ENCODE measurements at places on chromosomes 2 and 18.
A peak's percentile ranks its signal among the peaks of the same experiment; 100 is the strongest.

DNA sequence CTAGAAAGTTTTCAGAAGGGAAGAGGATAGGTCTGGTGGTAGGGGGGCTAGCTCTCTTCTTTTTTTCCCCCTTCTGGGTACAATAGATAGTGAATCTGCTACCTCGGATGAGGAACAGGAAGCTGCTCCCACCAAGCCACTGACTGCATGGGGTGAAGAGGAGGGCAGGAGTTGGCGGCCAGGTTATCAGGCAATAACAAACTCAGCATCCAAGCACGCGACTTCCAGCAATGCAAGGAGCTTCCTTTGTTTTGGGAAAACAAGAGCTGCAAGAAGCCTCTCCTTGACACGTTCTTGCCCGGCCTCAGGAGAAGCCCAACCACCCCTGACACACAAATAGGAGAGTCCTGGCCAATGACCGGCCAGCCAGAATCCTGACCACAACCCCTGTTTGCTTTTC is 32.2 kb downstream of the NHEJ1 start:
- no peak for DNase-seq

DNA sequence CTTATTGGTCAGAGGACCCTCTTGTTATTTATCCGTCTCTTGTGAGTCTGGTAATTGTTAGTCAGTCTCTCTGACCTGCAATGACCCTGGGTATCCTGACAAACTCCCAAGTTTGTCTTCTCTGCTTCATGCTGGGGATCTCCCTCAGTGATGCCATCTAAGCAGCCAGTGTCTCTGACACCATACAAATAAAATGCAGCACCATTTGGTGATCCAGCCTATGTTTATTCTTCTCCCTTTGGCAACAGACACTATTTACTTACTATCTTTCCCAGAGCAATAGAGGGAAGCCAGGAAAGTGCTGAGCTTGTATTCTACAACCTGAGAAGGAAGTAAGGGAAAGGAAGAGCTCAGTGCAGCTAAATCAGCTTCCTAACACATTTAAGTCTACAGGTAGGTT is 15.9 kb downstream of the SERPINE2 start:
- DNase-seq = no peak

GRCh38 chr2:186327251-186327868 is 158.7 kb upstream of the ZC3H15 start:
- DNase-seq = no peak

- no peak for DNase-seq
These were observed 87.1 kb downstream of the GPR39 start for GRCh38 chr2:132503701-132504100.

- DNase-seq = no peak
These were observed 36.0 kb downstream of the BCL11A start for GRCh38 chr2:60517446-60517845.

DNA sequence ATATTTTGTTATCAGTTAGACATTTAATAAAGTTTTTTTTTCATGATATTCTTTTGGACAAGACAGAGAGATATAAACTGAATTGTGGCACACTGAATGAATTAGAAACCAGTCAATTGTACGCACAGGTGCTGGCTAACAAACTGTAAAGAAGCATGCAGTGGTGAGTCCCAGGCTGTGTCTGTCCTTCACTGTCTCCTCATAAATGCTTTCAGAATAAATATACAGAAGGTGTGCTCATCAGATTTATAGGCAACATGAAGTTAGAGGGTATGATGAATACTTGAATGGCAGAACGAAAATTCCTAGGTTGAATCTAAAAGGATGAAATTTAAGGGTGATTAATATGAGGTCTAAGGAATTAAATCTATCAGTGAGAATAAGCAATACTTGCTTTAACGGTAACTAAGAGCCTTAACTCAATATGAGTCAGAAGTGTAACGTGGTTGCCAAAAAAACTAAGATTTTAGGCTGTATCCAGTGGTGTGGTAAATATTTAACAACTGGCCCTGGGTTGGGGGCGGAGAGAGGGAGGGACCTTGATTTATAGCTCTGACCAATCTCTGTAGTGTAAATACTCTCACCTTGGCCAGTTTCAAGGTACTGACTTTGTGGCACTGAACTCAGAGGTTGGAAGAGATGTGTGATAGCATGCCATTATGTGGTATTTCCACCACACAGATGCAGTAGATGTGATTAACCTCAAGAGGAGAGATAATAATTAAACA is 41.9 kb upstream of the AAK1 start:
- no peak for DNase-seq

GRCh38 chr2:85156153-85156552 is 23.0 kb downstream of the TCF7L1 start:
- no peak for DNase-seq

- DNase-seq = no peak
These were observed 195.4 kb downstream of the ZEB2 start for GRCh38 chr2:144324446-144325045.

DNA sequence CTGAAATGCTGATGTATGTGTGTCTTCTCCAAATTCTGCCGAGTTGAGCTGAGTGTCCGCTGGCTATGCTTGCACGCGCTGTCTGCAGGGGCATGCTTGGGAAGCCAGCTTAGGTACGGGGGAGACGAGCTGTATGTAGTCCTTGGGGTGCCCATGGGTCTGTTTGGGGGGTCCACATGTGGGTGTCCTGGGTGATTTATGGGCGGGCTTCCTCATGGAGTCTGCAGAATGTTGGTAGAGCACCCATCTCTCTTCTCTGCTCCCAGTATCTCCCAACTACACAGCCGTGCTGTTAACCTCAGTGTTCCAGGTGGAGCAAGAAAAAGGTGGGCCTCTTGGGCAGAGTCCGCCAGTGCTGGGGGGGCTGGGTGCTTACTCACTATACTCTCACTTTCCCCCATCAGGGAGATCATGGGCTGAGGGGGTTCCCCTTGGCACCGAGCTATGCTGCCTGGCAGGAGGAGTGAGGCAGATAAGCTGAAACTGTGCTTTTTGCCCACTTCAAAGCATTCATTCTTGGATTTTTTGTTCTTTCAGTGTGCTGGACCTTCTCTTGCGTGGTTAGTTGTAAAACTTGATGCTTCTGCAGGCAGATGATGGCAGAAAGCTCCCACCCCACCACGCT is 128.2 kb upstream of the ALKAL2 start:
- no peak for DNase-seq

DNA sequence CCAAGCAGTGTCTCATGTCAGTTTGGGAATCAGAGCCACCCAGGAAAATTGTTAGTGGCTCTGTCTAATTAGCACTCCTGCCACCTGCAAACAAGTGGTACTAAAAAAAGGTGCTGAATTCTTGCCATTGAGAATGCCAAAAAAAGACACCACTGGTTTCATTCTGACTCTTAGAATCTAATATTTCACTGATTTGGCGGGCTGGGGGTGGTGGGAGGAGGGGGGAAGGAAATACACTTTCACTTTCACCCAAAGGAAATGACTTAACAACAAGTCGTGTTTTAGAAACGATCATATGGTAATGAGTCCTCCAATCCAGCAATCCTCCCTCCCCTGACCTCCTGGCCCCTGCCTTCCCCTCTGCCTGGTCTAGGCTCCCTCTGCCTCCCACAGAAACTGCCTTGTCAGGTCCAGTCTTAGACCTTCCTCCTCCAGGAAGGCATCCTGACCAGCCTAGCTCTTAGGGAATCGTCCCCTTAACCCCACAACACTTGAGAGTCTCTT is 4.4 kb upstream of the KLHL29 start:
- no peak for DNase-seq

DNA sequence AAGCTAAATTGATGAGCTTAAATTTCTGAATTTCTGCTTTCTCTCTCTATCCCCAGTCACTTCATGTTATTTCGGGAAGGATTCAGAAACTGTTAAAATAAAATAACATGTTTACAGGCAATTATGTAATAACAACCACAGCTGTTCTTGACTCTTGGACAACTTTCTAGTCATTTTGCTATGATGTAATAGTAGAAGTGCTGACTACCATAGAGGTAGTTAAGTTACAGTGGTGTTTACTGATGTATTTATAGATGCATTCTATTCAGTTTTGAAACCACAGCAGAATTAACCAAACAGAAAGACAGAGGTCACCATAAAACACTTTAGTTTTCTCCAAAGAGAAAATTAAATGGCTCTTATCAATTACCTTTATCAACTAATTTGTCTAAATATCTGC is 1292.0 kb upstream of the CHAC2 start:
- no peak for DNase-seq

DNA sequence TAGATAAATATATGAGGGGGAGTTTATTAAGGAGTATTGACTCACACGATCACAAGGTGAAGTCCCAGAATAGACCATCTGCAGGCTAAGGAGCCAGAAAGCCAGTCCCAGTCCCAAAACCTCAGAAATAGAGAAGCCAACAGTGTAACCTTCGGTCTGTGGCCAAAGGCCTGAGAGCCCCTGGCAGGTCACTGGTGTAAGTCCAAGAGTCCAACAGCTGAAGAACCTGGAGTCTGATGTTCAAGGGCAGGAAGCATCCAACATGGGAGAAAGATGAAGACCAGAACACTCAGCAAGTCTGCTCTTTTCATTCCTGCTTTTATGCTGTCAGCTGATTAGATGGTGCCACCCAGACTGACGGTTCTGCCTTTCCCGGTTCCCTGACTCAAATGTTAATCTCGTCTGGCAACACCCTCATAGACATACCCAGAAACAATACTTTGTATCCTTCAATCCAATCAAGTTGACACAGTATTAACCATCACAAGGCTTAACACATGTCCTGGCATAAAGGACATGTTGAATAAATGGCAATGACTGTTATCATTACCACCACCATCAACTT is 56.7 kb downstream of the MAPK4 start:
- DNase-seq = no peak

- DNase-seq = no peak
These were observed 21.2 kb upstream of the CTDP1 start for GRCh38 chr18:79658366-79658765.

DNA sequence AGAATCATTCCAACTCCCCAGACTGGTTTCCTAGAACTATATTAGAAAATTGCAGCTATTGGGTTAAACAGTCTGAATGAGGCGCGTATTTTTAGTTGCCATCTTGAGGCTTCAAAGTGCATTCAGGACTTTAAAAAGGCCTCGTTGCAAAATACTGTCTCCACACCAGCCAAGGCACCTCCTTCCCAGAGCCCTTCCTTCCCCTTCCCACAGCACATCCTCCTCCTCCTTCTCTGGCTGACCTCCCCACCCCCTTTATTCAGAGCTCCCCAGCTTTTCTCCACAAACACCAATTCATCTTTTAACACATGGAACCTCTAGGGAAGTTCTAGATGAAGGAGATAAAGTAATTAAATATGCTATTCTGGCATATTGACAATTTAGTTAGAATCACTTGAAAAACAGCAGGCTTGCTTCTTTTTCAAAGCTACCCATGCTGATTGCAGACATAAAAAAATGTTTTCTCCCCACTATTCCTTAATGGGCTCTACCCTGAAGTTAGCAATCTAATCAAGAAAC is 90.3 kb downstream of the RTP5 start:
- DNase-seq = no peak

DNA sequence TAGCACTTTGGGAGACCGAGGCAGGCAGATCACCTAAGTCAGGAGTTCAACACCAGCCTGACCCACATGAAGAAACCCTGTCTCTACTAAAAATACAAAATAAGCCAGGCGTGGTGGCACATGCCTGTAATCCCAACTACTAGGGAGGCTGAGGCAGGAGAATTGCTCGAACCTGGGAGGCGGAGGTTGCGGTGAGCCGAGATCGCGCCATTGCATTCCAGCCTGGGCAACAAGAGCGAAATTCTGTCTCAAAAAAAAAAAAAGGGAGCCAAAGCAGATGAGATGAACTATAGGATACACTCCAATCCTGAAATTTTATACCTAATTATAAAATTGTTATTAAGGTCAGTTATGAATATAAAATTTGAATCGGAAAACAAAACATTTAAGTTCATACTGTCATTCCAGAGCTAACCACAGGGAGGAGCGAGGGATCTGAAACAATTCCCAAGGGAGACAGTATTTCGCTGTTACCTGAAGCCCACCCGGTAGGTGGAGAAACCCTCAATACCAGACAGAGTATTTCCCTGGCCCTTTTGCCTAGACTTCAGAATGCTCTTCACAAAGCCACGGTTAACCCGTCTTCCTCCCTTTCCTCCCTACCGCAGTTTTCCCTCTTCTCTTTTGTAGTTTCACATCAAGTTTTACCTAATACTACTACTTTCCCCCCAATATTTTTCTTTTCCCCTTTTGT is 1.4 kb downstream of the PPM1G start:
- DNase-seq = no peak

GRCh38 chr18:80200171-80200931 is 47.0 kb downstream of the PARD6G start:
- DNase-seq = peak; percentile 77

DNA sequence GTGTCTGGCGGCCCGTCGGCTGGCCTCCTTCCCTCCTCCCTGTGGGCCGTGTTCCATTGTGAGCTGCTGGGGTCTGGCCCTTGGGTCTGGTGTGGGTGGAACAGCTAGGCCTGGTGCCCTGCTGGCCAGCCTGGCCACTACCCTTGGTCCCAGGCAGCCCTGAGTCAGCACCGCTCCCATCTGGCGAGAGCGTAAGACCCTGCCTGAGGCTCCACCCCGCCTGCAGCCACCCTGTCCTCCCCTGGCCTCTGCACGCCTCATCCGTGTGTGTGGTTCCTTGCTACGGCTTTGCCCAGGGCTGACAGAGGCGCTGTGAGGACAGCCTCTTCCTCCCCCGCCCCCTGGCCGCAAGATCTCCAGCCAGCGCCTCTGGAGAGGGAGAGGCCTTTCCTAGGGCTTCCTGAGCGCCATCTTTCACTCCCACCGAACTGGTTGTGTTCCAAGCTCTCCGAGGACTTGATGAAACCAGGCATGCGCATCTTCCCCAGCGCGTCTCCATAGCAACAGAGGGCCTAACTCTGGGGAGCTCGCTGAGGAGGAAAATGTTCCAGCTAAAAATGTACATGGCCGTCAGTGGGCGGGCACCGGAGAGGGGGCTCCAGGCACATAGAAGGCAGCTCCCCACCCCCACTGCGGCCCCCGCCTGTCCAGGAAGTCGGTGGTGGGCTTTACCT is 83.0 kb downstream of the STPG4 start:
- DNase-seq = peak; percentile 96

- no peak for DNase-seq
These were observed 84.3 kb downstream of the TFCP2L1 start for GRCh38 chr2:121200419-121201315.

DNA sequence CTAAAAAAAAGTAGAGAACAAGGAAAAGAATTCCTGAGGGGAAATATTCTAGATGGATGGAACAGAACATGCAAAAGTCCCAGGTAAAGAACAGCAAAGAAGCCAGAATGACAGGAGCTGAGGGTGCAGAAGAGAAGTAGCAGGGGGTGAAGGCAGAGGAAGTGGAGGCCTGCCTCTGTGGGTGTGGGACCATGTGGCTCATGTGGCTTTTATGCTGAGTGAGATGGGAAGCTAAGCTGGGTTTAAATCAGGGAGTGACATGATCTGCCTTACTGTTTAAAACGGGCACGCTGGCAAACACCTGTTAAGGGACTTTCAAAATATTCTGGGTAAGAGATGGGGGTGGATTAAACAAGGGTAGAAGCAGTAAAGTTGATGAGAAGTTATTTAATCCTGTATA is 40.0 kb downstream of the GKN2 start:
- DNase-seq = no peak

- no peak for DNase-seq
These were observed 7.7 kb upstream of the KCNE4 start for GRCh38 chr2:223044092-223044836.

GRCh38 chr2:56104962-56105361 is 78.8 kb upstream of the CCDC85A start:
- DNase-seq = no peak

GRCh38 chr2:237859533-237860272 is at the start of gene RAMP1:
Gene RAMP1, plus strand, starts transcription at chr2:237859623. Its CDS starts 53 bp downstream, at chr2:237859676.
- peak; percentile 51 for DNase-seq

Data from posterior cingulate gyrus (tissue), 11 donors.